Mucosa of gallbladder (tissue), 1 donor: ENCODE measurements at places on chromosomes 3 and 15.

DNA sequence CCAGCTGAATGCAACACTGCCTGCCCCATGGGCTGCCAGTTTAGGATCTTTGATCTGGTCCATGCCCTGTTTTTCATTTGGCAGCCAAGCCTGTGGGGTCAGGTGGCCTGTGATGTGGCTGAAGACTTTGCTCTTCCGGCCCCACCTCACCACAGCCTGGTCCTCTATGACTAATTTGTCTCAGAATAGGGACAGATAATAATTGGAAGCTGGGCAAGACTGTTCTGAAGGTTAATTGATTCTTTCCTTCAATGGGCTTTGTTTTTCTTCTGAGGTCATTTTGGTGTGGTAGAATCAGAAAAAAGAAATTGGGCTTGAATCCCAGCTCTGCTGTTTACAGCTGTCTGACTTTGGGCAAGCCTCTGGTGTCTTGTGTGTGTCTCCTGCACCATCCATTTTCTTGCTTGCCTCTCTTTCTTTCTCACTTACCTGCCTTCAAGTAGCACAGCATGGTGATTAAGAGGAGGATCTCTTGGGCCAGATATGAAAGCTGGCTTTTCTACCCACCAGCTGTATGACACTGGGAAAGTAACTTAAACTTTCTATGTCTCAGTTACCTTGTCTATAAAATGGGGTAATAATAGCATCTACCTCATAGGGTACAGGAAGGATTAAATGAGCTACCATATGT, 24.2 kb downstream of the ABHD2 start:
- peak; percentile 86 for DNase-seq

DNA sequence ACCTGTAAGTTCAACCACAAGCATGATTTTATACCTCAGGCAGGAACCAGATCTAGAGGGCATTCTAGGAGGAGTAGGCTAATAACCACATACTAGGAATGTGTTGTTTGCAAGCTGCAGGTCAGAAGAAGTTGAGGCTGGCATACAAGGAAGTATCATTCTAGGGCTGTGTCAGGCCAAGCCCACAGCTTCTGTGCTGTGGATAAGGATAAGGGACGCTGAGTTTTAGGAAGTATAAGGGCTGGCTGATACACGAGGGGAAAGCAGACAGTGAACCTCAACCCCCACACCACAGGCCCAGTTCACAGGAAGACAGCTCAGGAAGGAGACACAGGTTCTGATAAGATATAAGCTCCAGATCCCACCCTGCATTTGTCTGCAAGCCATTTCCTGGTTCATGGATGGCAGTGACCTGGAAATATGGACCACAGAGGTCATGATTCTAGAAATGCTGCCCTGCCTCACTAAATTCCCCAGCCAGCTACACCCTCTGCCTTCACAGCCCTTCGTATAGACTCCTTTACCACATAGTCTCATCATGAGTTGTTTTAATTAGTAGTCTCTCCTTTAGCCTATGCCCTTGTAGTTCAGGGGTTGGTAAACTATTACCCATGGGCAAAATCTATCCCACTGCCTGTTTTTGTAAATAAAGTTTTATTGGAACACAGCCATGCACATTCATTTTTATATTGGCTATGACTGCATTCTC, 260.7 kb downstream of the OPA1 start:
- no peak for DNase-seq

DNA sequence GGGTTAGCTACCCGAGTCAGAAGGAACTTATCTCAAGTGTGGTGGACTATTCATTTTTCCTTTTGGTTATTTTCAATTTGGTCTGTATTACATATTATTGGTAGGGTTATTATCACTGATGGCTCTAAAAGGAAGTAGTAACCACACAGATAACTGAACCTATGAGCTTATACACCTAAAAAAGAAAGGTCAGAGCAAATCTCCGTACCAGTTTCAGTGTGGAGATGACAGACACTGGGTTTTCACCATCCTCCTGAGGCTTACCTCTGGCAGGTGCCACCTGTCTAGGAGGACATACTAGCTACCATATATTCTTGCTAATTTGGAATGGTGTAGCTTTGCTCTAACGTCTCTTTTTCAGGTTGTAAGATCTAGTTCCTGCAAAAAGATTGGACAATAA, 10.2 kb downstream of the GAP43 start:
- DNase-seq: no peak

GRCh38 chr3:156682501-156682900, 8.1 kb downstream of the TIPARP start:
- no peak for DNase-seq

GRCh38 chr3:116039651-116039985, 405.7 kb downstream of the LSAMP start:
- DNase-seq: no peak

GRCh38 chr3:22887664-22888291, 315.3 kb upstream of the UBE2E2 start:
- DNase-seq: no peak

GRCh38 chr3:151206201-151206600, 3.2 kb upstream of the GPR171 start:
- no peak for DNase-seq

DNA sequence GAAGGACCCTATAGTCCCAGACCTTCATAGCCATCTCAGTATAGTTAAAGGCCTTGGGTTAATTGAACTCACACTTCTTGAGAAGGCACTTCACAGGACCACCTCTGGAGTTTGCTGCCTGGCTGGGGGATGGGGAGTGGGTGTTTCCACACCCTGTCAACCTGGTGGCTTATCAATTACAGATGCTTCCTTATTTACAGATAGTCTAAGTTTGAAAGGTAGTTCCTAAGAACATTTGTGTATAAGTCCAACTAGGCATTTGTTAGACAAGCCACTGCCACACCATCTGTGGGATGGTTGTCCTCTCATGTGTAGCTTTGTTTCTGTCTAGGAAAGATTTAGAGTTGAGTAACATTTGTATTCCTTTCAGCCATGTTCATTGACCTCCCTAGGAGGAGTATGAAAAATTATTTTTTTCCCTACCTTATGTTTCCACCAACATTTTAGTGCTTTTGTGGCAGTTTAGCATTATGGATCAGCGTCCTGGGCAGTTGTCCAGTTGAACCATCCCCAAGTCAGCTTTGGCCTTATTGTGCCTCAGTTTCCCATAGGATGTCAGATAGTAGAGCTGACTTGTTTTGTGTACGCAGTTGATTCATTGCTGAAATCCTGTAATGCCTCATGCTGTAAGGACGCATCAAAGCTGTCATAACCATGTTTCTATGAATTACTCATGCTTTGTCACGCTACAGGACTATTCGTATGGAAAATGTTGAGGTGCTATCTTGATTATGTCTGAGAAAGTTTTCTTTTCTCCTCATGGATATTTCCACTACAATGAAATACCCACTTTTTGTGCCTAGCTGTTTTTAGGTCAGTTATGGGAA, 21.2 kb upstream of the SIAH2 start:
- no peak for DNase-seq

- no peak for DNase-seq
Observed at GRCh38 chr3:72446218-72447058, 401.8 kb downstream of the SHQ1 start.

GRCh38 chr3:93843981-93844380, 129.7 kb downstream of the PROS1 start:
- no peak for DNase-seq

DNA sequence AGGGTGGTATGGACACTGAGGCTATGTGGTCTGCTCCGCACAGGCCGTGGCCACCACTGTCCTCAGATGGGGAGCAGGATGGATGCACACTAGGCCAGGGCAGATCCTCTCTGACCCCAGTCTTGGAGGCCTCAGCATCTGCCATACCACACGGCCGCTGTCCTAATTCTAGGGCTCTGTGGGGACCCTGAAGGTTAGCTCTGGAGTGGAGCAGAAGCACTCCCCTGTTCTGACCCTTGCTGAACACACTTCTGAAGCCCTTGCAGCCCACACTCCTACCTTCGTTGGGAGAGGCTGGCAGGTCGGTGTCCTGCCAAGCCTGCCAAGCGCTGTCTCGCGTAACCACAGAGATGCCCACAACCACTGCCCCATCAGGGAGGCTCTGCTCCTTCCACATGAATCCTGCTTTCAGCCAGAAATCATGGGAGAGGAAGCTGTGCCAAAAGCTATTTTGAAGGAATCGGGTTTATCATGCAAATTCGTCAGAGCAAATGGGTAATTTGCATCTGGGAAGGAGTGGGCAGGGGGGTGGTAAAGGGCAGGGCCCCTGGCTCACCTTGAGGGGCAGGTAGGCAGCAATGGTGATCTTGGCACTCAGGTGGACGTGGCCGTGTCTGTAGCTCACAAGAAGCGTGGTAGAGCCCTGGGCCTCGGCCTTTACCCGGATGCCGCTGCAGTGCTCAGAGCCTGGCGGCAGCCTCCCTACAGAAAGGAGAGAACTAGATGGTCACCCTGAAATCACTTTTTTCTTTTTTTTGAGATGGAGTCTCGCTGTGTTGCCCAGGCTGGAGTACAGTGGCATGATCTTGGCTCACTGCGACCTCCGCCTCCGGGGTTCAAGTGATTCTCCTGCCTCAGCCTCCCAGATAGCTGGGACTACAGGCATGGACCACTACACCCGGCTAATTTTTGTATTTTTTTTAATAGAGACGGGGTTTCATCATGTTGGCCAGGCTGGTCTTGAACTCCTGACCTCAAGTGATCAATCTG, 54.4 kb downstream of the NUP210 start:
- no peak for DNase-seq

- DNase-seq: no peak
Observed at GRCh38 chr15:58472821-58473581, 41.2 kb downstream of the LIPC start.

DNA sequence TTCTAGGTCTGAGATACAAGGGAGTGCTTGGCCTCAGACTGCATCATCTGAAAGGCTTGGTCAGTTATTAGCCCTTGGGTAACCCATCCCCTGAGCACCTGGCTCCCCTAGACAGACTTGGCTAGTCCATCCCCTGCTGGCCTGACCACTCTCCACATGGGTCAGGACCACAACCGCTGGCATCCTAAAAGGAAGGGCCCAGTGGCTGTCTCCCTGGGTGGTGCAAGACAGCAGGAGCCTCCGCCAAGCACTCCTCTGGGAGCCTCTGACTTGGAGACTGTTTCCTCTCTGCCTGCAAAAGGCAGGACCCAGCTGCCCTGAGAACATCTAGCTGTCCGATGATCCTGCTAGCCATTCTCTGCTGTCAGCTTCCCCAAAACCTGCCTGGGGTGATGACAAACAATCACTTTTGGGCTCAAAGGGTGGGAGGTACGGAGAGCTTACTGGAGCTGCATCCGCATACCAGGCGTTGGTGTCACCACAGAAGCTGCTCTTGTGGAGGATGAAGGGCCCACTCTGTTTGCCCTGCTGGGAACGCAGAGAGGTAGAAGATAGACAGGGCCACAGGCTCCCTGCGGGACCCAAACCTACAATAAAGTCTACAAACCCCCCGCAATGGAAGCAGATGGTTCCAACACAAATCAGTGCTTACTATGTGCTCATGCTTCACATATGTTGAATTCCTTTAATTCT, 108.0 kb upstream of the PRR20G start:
- DNase-seq: no peak

GRCh38 chr15:25052191-25052999, 97.6 kb downstream of the SNRPN start:
- DNase-seq: peak; percentile 8

- DNase-seq: peak; percentile 26
Observed at GRCh38 chr15:43204016-43204901, 16.6 kb downstream of the EPB42 start.
